MG63 (cell line): ENCODE measurements at places on chromosomes 12 and 14. TPM values are rescaled to one million over a fixed set of nuclear protein-coding genes. Genes with fewer than 3 reads are reported as not detected.

DNA sequence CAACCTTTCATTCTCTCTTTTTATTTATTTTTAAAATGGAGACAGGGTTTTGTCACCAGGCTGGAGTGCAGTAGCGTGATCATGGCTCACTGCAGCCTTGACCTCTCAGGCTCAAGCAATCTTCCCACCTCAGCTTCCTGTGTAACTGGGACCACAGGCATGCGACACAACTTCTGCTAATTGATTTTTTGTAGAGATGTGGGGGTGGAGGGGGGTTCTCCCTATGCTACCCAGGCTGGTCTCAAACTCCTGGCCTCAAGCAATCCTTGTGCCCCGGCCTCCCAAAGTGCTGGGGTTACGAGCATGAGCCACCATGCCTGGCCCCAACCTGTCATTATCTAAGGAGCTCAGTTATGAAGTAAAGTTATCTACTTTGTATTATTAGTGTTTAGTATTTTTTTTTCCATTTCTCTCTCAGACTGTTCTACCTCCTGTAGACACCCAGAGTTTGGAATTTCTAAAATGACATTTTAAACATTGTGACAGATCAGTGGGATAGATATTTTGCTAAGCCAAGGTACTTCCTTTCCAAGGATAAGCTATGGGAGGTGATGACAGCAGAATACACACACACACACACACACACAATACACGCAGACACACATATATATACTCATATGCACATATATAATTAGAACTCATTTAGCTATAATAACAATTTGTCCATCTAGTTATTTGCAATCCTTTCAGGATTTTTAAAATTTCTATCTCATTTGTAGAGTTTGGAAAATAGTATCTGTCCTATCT, 2.1 kb upstream of the USP44 start:
- DNase-seq: no peak

GRCh38 chr14:66483322-66483721, 2.8 kb upstream of the CCDC196 start:
- DNase-seq: no peak

ERBB3 gene
- 0.56 TPM in 1 of 2 replicates, not detected in the other for total RNA-seq

IGF1 gene
- total RNA-seq: not detected in 2 replicates

SPRYD3 gene
- total RNA-seq: 22.1 and 23.9 TPM in 2 replicates
